ENCODE measurements at places on chromosomes 3 and 15. TPM values are rescaled to one million over a fixed set of nuclear protein-coding genes. Genes with fewer than 3 reads are reported as not detected.

The DNAH12 gene
- total RNA-seq: not detected

The ADGRG7 gene
- not detected for total RNA-seq

DNA sequence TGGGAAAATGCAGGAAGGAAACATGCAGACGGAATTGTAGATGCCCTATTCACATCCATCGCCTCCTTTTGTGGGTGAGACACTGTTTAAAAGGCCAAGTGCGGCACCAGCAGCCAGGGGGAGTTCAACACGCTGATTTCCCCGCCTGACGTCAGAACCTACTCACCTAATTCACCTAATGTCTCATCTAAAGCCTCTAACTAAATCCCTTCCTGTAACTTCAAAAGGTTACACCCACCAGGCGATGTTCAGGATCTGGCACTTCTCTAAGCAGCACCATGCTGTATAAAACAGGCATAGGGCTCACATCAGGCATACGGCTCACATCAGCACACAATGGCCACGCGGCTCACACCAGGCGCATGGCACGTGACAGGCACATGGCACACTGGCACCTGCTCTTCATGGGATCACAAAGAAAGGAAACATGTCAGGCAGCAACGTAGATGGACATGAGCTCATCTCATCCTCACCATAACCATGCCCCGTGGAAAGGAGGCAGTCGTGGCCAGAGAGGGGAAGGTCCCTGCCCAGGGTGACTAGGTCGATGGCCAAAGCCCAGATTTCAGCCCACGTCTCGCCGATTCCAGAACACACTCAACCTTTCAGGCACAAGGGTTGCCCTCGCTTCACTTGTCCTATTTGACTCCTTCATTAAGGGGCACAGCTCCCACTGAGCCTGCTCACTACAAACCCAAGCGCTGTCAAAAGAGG lies 21.7 kb downstream of the XXYLT1 start:
- DNase-seq: no peak

The CCDC33 gene
- total RNA-seq: not detected

The PRSS50 gene
- total RNA-seq: not detected

The TMIE gene
- total RNA-seq: 1.2 TPM

GRCh38 chr3:76698136-76698706 lies 341.7 kb upstream of the ROBO2 start:
- no peak for DNase-seq

All from activated naive CD4-positive, alpha-beta T cell treated with anti-CD3 and anti-CD28 coated beads for 36 hours (primary cell).